ENCODE measurements at places on chromosomes 3 and 15.
A peak's percentile ranks its signal among the peaks of the same experiment; 100 is the strongest.

- no peak for DNase-seq
Observed at GRCh38 chr3:79845546-79845945, 77.7 kb upstream of the ROBO1 start.

DNA sequence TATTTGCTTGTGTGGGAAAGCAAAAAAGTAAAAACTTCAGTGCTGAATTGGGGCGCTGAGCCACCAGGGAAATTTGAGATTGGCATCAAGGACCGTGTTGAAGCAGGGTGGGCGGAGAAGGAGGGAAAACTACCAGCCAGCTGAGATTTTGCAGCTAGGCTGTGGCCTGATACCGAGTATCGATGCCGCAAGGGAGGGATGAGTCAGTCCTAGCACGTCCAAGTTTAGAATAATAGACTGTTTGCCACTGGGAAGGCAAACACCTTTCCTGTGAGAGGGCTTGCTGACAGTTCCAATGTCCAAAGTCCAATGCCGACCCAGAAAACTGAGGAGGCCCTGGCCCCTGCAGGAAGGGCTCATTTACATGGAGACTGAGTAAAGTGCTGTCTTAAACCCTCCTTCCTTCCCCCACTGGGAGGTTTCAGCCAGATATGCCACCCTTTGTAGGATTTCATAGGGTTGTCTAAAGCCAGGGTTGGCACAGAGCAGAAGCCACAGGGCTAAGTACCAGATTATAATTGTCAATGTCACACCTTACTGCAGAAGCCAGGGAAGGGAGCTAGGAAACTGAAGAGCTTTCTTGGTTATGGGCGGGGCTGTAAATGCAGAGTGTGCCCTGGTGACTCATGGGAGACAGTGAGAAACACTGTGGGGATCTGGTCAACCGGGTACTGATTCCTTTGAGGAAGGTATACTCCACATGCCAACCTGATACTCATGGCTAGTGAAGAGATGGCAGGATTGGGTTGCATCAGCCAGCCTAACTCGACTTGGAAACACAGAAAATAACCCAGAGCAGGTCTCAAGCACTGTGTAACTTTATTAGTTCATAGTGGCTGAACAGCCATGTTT, 28.4 kb upstream of the PIK3CB start:
- DNase-seq = no peak

DNA sequence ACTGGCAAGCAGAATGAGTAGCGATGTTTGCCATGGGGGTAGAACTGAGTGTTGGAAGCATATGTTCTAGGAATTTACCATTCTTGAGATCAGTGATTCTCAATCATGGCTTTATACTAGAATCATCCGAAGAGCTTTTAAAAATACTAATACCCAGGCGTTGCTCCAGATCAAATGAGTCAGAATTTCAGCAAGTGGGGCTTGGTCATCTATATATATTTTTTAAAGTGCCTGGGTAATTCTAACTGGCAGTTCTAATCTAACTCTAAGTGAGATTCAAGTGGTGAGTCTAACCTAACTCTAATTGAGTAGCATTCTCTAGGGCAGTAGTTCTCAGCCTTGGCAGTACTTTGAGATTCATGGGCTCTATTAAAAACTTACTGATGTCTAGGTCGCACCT, 20.8 kb downstream of the TM4SF1 start:
- DNase-seq = no peak

GRCh38 chr15:34161329-34161963, 48.5 kb downstream of the KATNBL1 start:
- DNase-seq = no peak

- DNase-seq = no peak
Observed at GRCh38 chr3:102181175-102181920, 253.5 kb upstream of the ZPLD1 start.

DNA sequence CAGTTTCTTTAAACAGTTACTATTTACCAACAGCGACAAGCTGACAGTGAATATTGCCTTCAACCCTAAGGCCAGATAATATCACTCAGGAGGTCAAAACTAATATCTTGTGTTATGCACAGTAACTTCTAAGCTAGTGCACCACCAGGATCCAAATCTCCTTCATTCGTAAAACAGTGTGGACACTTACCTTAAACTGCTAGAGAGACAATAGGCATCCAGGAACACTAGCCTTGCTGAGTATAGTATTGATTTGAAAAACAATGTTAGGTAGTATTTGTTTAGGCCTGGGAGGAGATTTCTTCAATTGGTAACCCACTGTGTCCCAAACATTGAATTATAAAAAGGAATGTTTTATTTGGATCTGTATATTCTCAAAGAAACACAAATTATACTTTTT, 707.9 kb upstream of the UBE2E2 start:
- no peak for DNase-seq

- DNase-seq = no peak
Observed at GRCh38 chr15:83164111-83164770, 43.4 kb downstream of the HDGFL3 start.

- DNase-seq = peak; percentile 86
Observed at GRCh38 chr3:48656061-48656840, 6.4 kb downstream of the CELSR3 start.

GRCh38 chr15:62498712-62499111, 333.6 kb upstream of the C2CD4B start:
- no peak for DNase-seq

Data from stimulated activated CD8-positive, alpha-beta memory T cell treated with anti-CD3 and anti-CD28 coated beads, Interleukin-7, amount 100 ng/mL, for 4 hours (primary cell).